ENCODE measurements at places on chromosomes 7 and 10. TPM values are rescaled to one million over a fixed set of nuclear protein-coding genes. Genes with fewer than 3 reads are reported as not detected.

TUBB8 gene
- total RNA-seq: not detected

NUP42 gene
- 19.2 TPM for total RNA-seq

LRIT1 gene
- total RNA-seq: not detected

SFXN2 gene
- 2.8 TPM for total RNA-seq

SCART1 gene
- 0.22 TPM for total RNA-seq

BTBD16 gene
- under 0.01 TPM for total RNA-seq

PDSS1 gene
- 4.6 TPM for total RNA-seq

HOXA6 gene
- total RNA-seq: 2.4 TPM

SLC13A1 gene
- total RNA-seq: not detected

FAM25A gene
- not detected for total RNA-seq

EPHA1 gene
- total RNA-seq: 0.20 TPM

PNLIPRP2 gene
- not detected for total RNA-seq

AGR2 gene
- not detected for total RNA-seq

SPDYE8 gene
- total RNA-seq: not detected

MSMB gene
- total RNA-seq: not detected

SLC13A4 gene
- not detected for total RNA-seq

AASS gene
- total RNA-seq: 15.9 TPM

EBF3 gene
- under 0.01 TPM for total RNA-seq

ZNF425 gene
- total RNA-seq: 1.8 TPM

TRA2A gene
- 20.3 TPM for total RNA-seq

PRKG1 gene
- 0.87 TPM for total RNA-seq

CTAGE4 gene
- not detected for total RNA-seq

ELN gene
- 15.5 TPM for total RNA-seq

OPN4 gene
- not detected for total RNA-seq

NPY4R gene
- total RNA-seq: not detected

GNGT1 gene
- total RNA-seq: not detected

COA1 gene
- 29.4 TPM for total RNA-seq

OPN1SW gene
- not detected for total RNA-seq

SFXN4 gene
- total RNA-seq: 10.1 TPM

MYOZ1 gene
- total RNA-seq: not detected

SPDYE5 gene
- not detected for total RNA-seq

KCNIP2 gene
- under 0.01 TPM for total RNA-seq

TWNK gene
- total RNA-seq: 6.3 TPM

SNX13 gene
- 27.4 TPM for total RNA-seq

ADRB1 gene
- total RNA-seq: 54.4 TPM

LRRC18 gene
- not detected for total RNA-seq

HSPA12A gene
- 0.44 TPM for total RNA-seq

SEM1 gene
- 82.9 TPM for total RNA-seq

ABCB1 gene
- total RNA-seq: 1.3 TPM

LIPN gene
- not detected for total RNA-seq

ATP5MK gene
- total RNA-seq: 219 TPM

TET1 gene
- 0.60 TPM for total RNA-seq

LIPJ gene
- total RNA-seq: not detected

TACC2 gene
- total RNA-seq: 3.7 TPM

RPEL1 gene
- 0.20 TPM for total RNA-seq

GNAT3 gene
- total RNA-seq: not detected

GLI3 gene
- total RNA-seq: under 0.01 TPM

DYNC1I1 gene
- 3.9 TPM for total RNA-seq

RARRES2 gene
- 2.8 TPM for total RNA-seq

THSD7A gene
- total RNA-seq: 16.1 TPM
